Endothelial cell (in vitro differentiated cells): ENCODE measurements at places on chromosomes 1 and 21.
A peak's percentile ranks its signal among the peaks of the same experiment; 100 is the strongest.

GRCh38 chr1:181483285-181484195 lies at the start of gene CACNA1E:
TSS of gene CACNA1E (plus strand) at chr1:181483517. CDS start at chr1:181483745, 228 bp downstream.
- DNase-seq = no peak

GRCh38 chr1:159000625-159001024 lies 9.1 kb upstream of the IFI16 start:
- peak; percentile 45 for DNase-seq

DNA sequence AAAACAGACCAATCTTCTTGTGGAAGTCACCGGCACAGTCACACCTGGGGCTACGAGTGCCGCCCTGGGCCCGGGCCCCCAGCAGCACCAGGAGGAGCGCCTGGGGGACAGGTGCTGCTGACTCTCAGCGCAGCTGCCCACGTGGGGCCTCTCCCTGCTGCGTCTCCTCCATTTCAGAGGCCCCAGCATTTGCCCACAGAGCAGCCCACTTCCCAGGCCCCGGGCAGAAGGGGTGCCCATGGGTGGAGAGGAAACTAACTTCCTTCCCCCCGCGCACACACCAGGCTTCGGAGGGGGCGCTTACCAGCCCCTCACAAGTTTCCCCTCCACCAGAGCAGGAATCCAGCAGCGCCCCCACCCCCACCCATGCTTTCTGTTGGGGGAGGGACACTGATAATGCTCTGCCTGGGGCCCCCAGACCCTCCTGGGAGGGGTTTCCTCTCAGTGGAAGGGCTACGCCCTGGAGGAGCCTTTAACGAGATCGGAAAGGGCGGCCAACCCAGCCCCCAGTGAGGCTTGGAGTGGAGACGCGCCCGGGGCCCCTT lies 440 bp downstream of the TNFRSF25 start:
- no peak for DNase-seq

DNA sequence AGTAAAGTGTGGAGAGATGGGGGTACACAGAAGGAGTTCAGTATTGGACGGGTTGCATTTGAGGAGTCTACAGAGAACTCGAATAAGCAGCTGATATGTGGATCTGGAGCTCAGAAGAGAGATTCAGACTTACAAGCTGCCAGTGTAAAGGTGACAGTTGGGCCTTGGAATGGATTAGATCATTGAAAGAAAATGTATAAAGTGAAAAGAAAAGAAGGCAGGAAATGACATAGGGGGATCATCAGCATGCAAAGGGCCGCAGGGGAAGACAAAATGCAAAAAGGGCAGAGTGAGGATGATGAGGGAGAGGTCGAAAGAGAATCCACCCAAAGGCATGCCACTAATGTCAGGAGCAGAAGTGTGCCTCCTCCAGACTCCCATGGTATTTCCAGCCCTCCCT lies 273.3 kb downstream of the TNR start:
- DNase-seq = no peak

GRCh38 chr1:37479255-37480124 lies 5.1 kb downstream of the ZC3H12A start:
- DNase-seq = no peak

GRCh38 chr21:29245104-29245643 lies 53.5 kb upstream of the BACH1 start:
- no peak for DNase-seq

- no peak for DNase-seq
These were observed 64.4 kb downstream of the FAAP20 start for GRCh38 chr1:2130156-2130555.

GRCh38 chr1:153470707-153471106 lies 10.3 kb upstream of the S100A7 start:
- no peak for DNase-seq

DNA sequence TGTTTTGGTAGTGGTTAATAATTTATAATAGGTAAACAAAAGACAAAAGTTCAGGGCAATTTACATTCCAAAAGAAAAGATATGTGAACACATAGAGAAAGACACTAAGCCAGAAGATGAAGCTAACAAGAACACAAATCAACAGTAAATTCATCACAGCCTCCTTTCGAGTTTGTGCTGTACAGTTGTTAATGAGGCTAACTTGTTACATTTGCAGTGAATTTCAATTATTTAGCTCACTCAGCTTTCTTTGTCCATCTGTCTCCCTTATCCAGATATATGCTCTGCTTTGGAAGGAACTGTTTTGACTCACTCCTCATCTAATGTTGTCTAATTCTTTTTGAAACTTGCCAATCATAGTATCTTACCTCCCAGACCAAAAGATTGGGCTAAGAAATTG lies 423.3 kb upstream of the OLFM3 start:
- no peak for DNase-seq

- no peak for DNase-seq
These were observed 142.9 kb downstream of the ROR1 start for GRCh38 chr1:63916485-63917360.

- DNase-seq = no peak
These were observed 32.7 kb downstream of the ASH1L start for GRCh38 chr1:155529929-155530328.

DNA sequence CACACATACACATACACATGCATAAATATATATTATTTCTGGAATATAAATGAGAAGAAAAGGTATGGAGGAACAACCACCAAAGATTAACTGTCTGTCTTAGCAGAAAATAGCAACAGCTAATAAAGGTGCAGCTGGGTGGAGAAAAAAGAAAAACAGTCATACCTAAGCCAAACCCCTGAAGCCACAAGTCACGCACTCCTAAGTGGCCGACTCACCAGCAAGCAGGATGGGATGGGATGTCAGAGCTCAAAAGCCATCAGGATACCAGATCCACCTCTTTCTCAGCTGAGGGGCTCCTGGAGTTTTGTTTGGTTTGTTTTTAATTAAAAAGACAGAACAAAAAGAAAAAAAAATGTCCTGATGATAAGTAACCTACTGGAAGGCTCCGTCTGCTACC lies 64.7 kb upstream of the HIVEP3 start:
- no peak for DNase-seq

- DNase-seq = no peak
These were observed 88.1 kb upstream of the JAK1 start for GRCh38 chr1:65054481-65054880.

- no peak for DNase-seq
These were observed 80.7 kb upstream of the HP1BP3 start for GRCh38 chr1:20867847-20868246.

GRCh38 chr21:45123440-45123839 lies 49.1 kb downstream of the ADARB1 start:
- DNase-seq = no peak

DNA sequence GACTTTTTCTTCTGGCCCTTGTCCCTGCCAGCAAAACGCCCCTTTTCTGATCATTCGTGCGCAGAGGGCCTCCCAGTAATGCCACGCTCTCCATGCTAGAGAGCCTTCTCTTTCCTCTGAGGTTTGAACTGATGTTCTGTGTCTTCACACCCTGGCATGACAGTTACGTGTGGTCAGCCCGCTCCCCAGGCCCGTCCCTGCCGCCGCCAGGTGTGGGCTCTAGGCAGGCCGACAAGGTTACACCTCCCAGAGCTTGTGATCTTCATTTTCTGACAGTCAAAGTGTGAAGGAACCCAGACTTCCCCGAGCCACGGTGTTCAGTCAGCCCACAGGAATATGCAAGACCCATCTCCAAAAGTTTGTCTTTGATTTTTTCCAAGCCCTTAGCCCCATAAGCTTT lies 265.6 kb downstream of the TM2D1 start:
- no peak for DNase-seq

- DNase-seq = no peak
These were observed 126.9 kb upstream of the GRIK3 start for GRCh38 chr1:37161171-37161570.

- DNase-seq = peak; percentile 61
These were observed 59.8 kb downstream of the CAPN2 start for GRCh38 chr1:223771814-223772770.
